SK-N-MC (cell line): ENCODE measurements at places on chromosomes 6 and 20.

GRCh38 chr6:100663219-100663863 lies 198.6 kb upstream of the SIM1 start:
- no peak for DNase-seq

DNA sequence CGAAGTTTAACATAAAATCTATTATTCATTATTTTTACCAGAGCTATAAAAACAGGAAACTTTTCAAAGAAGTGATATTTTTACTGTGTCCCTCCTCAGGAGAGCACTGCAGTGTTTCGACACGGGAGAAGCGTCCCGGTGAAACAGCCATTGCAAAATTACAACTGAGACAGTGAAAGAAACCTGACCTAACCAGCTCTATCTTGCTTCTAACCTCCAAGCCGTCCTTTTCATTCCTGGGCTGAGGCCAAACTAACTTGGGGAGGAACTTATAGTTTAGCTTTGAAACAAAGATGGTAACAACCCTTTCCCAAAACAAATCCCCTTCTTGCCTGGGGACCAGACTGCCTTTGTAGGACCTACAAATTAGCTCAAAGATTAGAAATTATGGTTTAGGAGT lies 79.2 kb downstream of the WDR27 start:
- DNase-seq: no peak

DNA sequence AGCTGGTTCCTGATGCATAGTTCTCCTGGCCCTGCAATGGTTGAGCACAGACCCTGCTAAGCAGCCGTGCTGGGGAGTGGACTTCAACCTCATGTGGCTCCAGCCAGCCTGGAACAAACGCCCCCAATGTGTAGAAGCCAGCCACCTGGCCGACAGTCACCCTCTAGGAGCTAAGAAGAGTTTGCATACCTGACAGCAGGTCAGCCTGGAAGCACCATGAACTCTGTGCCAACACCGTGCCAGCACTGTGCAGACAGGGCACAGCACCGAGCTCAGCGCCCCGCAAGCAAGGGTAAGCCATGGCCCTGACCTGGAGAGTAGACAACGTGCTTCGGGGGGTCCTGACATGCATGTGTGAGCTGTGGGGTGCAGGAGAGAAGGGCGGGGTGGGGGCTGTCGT lies 356.3 kb downstream of the ZFAND3 start:
- DNase-seq: no peak

DNA sequence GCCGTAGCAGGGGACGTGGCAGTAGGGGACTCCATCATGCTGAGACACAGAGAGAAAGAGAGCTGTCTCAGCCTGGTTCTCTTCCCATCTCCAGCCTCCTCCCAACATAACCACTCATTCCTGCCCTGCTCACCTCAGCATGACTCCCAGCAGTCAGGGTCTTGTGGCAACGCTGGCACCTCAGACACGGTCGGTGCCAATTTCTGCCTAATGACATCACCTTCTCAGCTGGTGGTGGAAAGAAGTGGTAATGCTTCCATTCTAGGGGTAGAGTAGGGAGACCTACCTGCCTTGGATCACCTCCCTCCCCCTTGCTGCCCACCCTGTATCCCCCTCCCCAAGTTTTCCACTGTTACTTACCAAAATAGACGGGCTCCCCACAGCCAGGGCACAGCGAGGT lies 2.5 kb downstream of the CRIP3 start:
- DNase-seq: no peak

- DNase-seq: no peak
These were observed 12.8 kb upstream of the KLHL32 start for GRCh38 chr6:96911751-96912150.

GRCh38 chr20:9775176-9775575 lies 63.7 kb downstream of the PAK5 start:
- no peak for DNase-seq
